ENCODE measurements at places on chromosomes 2 and 18. TPM values are rescaled to one million over a fixed set of nuclear protein-coding genes. Genes with fewer than 3 reads are reported as not detected.

DYNAP gene
- not detected for total RNA-seq

CDK15 gene
- total RNA-seq: 1.6 TPM

ACAA2 gene
- total RNA-seq: 40.2 TPM

CDCA7 gene
- 6.3 TPM for total RNA-seq

TMEM163 gene
- total RNA-seq: 3.2 TPM

OSGEPL1 gene
- 3.7 TPM for total RNA-seq

CPO gene
- total RNA-seq: 0.48 TPM

UNC80 gene
- total RNA-seq: 0.06 TPM

PLA2R1 gene
- total RNA-seq: 14.5 TPM

KIAA2012 gene
- not detected for total RNA-seq

RUFY4 gene
- total RNA-seq: not detected

ZNF516 gene
- total RNA-seq: 26.8 TPM

TACR1 gene
- total RNA-seq: not detected

KATNAL2 gene
- 1.6 TPM for total RNA-seq

CFAP221 gene
- 1.1 TPM for total RNA-seq

CHRND gene
- not detected for total RNA-seq

RNF152 gene
- total RNA-seq: 26.7 TPM

GPR45 gene
- not detected for total RNA-seq

UGT1A9 gene
- not detected for total RNA-seq

TCF23 gene
- total RNA-seq: not detected

GREB1L gene
- 1.4 TPM for total RNA-seq

CTAGE1 gene
- not detected for total RNA-seq

COLEC12 gene
- total RNA-seq: 13.2 TPM

MEP1B gene
- not detected for total RNA-seq

SGPP2 gene
- total RNA-seq: 1.4 TPM

PTCD3 gene
- 30.8 TPM for total RNA-seq

RNU2-63P gene
- total RNA-seq: not detected

IAH1 gene
- total RNA-seq: 42.2 TPM

FIGLA gene
- total RNA-seq: not detected

RNF144A gene
- 65.3 TPM for total RNA-seq

ALS2 gene
- total RNA-seq: 23.5 TPM

AFG3L2 gene
- 39.3 TPM for total RNA-seq

EMILIN2 gene
- total RNA-seq: 9.9 TPM

FZD7 gene
- total RNA-seq: 10.5 TPM

PTPRN gene
- 0.47 TPM for total RNA-seq

SUCLG1 gene
- 56.3 TPM for total RNA-seq

PIEZO2 gene
- 100.0 TPM for total RNA-seq

DCTN1 gene
- 167 TPM for total RNA-seq

LYG1 gene
- total RNA-seq: 1.2 TPM

All from glomerular endothelial cell (primary cell).